Renal cortex interstitium (tissue), 15 donors: ENCODE measurements at places on chromosomes 5 and 9.

- no peak for DNase-seq
Measured at GRCh38 chr9:129574911-129575585, 45.9 kb downstream of the C9orf50 start.

DNA sequence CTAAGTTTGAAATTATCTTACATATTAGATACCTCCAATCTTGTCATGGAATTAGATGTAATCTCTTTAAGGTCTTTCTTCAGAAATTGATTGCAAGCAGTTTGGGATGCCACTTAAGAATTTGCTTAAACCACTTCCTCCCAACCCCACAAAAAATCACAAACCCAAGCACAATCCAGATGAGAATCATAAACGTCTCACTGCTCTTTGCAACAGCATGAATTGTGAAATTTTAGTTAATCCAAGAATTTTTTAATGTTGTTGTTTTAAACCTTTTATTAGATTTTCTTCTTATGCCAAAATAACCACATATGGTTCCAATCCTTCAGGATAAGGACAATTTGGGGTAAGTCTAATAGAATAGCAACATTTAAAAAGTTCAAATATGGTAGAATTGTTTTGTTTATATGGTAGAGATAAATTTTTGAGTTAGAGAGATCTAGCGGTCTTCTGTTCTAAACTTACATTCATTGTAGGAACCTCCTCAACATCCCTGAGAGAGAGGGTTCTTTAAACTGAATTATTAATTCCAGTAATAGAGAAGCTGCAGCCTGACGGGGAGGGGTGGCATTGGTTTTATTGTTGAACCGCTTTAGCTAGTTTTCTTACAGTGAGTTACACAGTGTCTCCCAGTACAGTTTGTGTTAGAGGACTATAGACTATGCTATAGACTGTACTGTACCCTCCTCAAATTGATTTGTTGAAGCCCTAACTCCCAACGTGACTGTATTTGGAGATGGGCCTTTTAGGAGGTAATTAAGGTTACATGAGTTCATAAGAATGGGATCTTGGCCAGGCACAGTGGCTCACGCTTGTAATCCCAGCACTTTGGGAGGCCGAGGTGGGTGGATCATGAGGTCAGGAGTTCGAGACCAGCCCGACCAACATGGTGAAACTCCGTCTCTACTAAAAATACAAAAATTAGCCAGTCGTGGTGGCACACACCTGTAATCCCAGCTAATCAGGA lies 24.8 kb upstream of the IL6ST start:
- no peak for DNase-seq

GRCh38 chr5:180086816-180087399 lies 15.3 kb upstream of the RNF130 start:
- DNase-seq = no peak

DNA sequence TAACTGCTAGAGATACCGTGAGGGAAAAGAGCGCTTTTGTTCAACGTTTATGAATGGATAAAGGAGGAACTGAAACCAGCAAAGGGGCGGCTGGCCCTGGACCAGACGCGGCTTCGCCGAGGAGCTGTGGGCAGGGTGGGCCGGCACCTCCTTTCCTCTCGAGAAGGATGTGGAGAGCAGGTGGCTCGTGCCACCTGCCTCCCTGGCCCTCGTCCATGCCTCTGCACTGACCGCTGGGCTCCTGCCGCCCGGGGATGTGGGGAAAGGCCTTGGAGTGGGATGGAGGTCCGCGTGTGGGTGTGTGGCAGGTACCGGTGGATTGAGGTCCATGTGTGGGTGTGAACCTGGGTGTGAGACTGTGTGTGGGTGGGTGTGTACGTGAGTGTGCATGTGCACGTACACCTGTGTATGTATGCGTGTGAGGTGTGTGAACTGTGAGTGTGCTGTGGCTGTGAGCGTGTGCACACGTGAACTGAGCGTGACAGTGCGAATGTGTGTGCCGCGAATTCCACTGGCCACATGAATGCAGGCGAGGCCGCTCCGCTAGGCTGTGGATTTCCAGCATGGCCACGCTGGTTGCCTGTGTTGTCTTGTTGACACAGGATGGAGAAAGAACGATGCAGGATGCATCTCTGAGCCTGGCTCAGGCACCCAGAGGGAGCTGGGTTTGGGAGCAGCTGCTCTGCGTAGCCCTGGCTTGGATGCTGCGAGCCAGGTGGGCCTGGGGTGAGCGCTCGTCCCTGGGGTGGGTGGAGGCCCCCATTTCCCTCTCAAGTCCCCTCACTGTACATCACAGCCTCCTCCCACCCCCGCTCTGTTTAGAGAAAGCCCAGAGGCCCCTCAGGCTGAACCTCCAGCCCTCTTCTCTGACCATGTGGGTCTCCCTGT lies 4.4 kb upstream of the CEP72 start:
- no peak for DNase-seq

DNA sequence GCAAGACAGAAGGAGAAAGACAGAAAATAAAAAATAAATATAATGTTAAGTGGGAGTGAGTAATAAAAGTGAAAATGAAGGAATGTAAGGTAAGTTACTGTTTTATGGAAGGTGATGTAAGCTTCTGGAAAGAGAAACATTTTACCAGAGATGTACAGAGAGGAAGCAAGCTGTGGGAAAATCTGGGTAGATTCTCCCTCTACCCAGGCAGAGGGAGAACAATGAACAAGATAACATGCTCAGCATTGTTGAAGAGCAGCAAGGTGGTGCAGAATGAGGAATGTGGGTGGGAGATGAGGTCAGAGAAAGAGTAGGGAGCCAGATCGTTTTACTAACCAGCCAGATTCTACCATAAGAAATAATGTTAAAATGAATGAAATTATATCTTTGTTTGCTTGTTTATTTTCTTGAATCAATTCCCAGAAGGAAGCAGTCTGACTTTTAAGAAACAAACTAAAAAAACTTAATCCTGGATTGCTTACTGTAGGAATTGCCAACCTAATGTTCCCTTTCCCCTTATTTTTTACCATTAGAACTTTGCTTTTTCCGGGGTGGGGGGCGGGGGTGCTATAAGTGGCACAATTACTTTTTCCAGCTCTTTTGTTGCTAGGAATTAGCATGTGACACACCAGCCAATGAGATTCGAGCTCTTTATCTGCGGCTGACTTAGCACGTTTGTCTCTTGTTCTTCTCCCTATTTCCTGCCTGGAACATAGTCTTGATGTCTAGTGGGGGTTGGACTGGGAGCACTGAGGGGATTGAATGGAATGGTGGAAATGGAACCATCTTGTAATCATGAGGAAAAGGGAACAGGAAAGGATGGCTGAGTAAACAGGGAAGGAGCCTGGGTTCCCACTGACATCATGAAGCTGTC lies 356.7 kb downstream of the TMEM167A start:
- DNase-seq = no peak

DNA sequence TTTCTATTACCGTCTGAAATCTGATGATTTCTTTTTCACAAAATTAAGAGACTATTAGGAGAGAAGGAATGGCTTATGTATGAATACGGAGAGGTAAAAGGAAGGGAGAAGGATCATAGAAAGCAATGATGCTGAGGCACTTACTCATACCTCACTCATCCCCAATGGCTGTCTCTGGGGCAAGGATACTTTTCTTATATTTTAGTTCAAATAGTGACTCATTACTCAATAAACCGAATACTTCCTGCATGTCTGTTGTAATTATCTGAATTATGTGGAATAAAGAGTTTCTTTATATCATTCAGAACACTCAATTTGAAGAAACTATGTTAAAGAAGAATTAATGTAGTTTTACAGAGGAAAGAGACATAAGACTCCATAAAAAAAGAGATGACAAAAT lies 284.5 kb upstream of the NUDT12 start:
- no peak for DNase-seq

GRCh38 chr5:53934151-53934820 lies 373.8 kb downstream of the NDUFS4 start:
- peak; percentile 44 for DNase-seq

- DNase-seq = no peak
Measured at GRCh38 chr5:95735406-95735805, 4.3 kb downstream of the RHOBTB3 start.

GRCh38 chr5:123647066-123647465 lies 135.1 kb downstream of the CSNK1G3 start:
- DNase-seq = no peak
